Naive thymus-derived CD4-positive, alpha-beta T cell (primary cell): ENCODE measurements at places on chromosomes 3 and 15. TPM values are rescaled to one million over a fixed set of nuclear protein-coding genes. Genes with fewer than 3 reads are reported as not detected.

The GOLGA8G gene
- total RNA-seq = not detected

The ABI3BP gene
- not detected for total RNA-seq

The HAPLN3 gene
- total RNA-seq = 64.0 TPM

The RPSA gene
- total RNA-seq = 1,693 TPM

The GATM gene
- total RNA-seq = 0.73 and 0.89 TPM in 2 replicates

The NAALADL2 gene
- total RNA-seq = not detected

The MCF2L2 gene
- total RNA-seq = 4.3 and 5.7 TPM in 2 replicates

The PCLAF gene
- total RNA-seq = 1.2 TPM

The UROC1 gene
- total RNA-seq = not detected

The BFSP2 gene
- total RNA-seq = not detected

The KIF7 gene
- 0.08 TPM for total RNA-seq

The ADGRG7 gene
- total RNA-seq = not detected

The RAB5A gene
- total RNA-seq = 58.9 TPM

The VIPR1 gene
- total RNA-seq = 133 TPM

The SCN5A gene
- not detected for total RNA-seq

The CISH gene
- 479 and 486 TPM in 2 replicates for total RNA-seq

The PPARG gene
- not detected for total RNA-seq
